ENCODE measurements at places on chromosomes 5 and 9.
A peak's percentile ranks its signal among the peaks of the same experiment; 100 is the strongest.

GRCh38 chr5:124410539-124411488, 335.6 kb downstream of the ZNF608 start:
- no peak for DNase-seq

GRCh38 chr5:65059681-65060598, 291.2 kb downstream of the CWC27 start:
- no peak for DNase-seq

- no peak for DNase-seq
Observed at GRCh38 chr5:54867310-54867944, 118.0 kb downstream of the ESM1 start.

DNA sequence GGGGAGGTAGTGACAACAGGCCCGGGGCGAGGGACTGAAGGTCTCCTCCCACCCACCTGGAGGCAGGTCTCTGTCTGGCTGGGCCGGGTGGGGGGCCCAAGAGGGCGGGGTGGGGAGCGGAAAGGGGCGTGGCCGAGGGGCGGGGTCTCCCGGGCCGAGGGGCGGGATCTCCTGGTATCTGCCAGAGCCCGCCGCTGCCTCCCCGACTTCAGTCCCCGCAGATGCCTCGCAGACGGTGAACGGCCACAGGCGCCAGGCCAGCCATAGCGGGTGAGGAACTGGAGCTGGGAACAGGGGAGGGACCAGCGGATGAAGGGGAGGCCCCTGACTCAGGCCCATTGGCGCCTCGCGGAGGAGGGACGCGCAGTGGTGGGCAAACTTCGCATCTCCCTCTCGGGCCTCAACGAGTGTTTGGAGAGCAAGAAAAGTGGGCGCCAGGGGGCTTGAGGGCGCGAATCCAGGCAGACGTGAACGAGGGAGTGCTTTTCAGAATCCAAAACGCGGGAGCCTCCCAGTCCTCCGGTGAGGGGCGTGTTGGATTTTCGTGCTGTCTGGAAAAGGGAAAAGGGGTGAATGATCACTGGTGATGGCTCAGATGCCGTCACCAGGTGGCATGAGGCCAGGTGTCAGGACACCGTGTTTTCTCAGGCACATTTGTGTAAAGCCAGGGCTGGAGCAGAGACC, at the start of gene ADGRD2:
TSS of gene ADGRD2 (plus strand) at position 211 of the 684 bp plus-strand sequence. CDS start 1,216 bp downstream, outside the sequence.
- peak; percentile 61 for DNase-seq

GRCh38 chr9:91496351-91496750, 72.7 kb upstream of the NFIL3 start:
- no peak for DNase-seq

DNA sequence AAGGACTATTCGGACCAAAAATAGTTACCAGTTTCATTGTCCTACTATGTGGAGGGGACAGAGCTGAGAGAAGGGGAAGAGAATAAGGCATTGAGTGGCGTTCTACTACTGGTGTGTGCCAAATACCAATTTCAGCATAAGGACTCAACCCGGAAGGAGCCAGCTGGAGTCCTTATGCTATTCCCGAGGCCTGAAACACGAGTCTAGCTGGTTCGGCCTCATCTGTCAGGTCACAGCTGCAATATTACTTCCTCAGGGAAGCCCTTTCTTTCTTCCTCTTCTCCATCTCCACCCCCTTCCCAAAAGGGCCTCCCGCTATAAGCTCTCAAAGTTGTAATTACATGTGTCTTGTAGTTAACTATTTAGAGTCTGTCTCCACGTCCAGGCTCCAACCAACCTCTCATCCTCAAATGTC, 20.5 kb upstream of the FER start:
- no peak for DNase-seq

- no peak for DNase-seq
Observed at GRCh38 chr5:28961816-28962215, 1923.4 kb upstream of the CDH9 start.

- DNase-seq = no peak
Observed at GRCh38 chr5:178673801-178674295, 47.0 kb upstream of the CLK4 start.

GRCh38 chr5:92641031-92641962, 939.7 kb downstream of the NR2F1-AS1 start:
- no peak for DNase-seq

DNA sequence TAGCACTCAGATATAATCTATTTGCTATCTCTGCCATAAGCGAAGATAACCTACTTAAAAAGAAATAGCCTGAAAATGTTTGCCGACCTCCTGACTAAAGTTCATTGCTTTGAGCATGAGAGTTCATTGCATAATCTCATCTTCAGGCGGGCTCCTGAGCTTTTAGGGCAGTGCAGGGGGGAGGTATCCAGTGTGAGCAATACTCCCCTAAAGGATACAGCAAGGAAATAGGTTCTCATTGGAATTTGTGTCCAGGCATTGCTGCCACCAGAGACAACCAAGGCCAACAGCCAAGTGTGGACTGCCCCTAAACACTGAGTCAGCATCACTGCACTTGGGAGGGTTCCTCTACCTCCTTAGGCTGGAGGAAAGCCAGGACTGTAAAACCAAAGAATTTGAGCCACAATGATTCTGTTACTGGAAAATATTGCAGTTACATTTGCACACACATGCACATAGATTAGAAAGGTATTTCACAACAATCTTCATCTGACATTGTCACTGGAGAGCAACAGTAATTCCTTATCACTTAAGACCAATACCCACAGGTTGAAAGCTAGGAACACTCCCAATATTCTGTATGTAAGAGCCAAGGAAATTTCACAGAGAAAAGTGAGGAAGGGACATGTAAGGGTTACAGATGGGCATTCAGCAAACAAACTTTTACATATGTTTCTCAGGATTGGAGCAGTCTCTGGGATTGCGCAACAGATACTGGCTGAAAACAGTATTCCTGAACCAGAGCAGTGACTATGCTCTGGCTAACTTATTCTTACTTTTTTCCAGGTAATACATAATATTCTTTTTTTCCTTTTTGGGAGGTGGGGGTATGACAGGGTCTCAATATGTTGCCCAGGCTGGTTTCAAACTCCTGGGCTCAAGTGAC, 98.6 kb upstream of the TLE1 start:
- no peak for DNase-seq

DNA sequence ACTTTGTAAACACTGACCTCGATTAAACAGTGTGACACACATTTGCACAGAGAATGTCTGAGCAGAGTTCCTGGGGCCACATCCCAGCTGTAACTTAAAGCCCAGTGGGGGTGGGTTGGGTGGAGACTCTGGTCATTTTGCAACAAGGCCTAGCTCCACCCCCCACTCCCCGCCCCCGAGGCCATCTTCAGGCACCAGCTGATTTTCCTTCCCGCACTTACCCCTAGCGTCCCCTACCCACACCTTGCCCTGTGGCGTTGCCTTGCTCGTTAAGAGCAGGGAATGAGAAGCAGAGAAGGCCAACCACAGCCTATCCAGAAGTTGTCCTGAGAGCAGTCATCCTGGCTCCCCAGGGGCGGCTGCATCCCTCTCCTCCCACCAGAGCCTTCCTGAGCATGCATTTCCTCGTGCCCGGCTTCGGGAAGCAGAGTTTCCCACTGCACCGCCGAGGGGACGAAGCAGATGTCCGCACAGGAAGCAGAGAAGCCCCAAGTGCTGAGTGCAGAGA, 101.7 kb upstream of the SARDH start:
- no peak for DNase-seq

DNA sequence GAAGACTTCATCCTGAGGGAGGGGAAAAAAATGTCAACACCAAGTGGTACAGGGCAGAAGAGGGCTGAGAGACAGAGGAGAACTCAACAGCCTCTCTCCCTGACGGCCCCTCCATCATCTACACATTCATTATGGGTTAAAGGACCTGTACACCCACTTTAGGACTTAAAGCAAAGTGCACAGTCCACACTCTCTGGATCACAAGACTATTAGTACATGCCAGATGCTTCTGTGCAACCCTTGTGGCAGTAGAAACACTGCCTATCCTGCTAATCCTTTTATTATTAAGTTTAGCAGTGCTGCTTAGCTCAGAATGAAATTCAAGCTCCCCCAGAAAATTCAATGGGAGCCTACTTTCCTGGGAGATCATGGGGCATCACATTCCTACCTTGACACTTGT, 1.9 kb downstream of the FRMD3 start:
- no peak for DNase-seq

DNA sequence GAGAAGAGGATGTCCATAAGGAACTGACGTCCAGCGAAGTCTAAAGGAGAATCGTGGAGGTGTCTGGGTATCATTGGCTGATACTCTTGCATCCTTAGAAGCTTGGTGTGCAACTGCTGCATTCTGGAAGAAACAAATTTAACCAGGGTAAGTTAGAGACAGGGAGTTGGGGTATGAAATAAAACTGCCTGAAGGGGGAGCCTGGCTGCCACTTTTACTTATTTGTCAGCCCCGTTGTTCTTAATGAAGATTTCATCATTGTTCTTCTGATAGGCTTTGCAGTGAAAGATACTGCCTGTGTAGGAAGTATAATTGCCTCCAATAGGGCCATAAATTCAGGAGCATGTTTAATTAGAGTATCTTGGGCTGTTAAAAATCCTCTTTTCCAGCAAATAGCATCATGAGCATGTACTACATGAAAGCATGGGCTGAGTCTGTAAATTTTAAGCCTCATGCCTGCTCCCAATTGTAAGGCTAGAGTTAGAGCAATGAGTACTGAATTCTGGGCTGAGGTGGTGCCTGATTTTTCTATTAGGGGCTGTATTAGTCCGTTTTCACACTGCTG, 1264.5 kb upstream of the ACO1 start:
- DNase-seq = peak; percentile 65

- DNase-seq = no peak
Observed at GRCh38 chr9:82645600-82645999, 417.3 kb downstream of the RASEF start.

- DNase-seq = no peak
Observed at GRCh38 chr5:45604092-45604491, 92.1 kb downstream of the HCN1 start.

DNA sequence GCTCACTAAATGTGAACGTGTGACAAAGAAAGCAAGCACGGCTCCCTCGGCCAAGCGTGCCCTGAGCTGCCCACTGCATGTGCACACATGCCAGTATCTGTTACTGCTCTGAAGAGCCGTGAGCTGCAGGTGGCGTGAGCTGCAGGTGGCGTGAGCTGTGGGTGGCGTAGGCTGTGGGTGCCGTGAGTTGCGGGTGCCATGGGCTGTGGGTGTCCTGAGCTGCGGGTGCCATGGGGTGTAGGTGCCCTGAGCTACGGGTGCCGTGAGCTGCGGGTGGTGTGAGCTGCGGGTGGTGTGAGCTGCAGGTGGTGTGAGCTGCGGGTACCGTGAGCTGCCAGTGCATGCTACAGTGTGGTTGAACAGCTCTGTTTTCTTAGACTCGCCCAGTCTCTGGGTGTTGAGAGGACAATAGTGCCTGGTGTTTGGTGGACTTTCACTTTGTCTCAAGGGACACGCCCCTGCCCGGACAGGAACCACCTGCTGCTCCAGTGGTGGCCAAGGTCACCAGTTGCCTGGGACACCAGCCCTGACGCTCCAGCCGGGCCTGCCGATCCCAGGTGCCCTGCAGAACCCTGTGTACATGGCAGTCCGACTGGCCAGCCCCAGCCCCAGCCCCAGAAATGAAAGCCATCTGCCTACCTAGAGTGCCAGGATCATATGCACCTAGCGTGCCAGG, 6.7 kb downstream of the CCDC187 start:
- no peak for DNase-seq

- no peak for DNase-seq
Observed at GRCh38 chr9:14380061-14380836, 66.3 kb upstream of the NFIB start.

- DNase-seq = no peak
Observed at GRCh38 chr9:79053598-79053997, 518.2 kb upstream of the TLE4 start.

- DNase-seq = no peak
Observed at GRCh38 chr5:41844502-41844901, 25.7 kb downstream of the OXCT1 start.

DNA sequence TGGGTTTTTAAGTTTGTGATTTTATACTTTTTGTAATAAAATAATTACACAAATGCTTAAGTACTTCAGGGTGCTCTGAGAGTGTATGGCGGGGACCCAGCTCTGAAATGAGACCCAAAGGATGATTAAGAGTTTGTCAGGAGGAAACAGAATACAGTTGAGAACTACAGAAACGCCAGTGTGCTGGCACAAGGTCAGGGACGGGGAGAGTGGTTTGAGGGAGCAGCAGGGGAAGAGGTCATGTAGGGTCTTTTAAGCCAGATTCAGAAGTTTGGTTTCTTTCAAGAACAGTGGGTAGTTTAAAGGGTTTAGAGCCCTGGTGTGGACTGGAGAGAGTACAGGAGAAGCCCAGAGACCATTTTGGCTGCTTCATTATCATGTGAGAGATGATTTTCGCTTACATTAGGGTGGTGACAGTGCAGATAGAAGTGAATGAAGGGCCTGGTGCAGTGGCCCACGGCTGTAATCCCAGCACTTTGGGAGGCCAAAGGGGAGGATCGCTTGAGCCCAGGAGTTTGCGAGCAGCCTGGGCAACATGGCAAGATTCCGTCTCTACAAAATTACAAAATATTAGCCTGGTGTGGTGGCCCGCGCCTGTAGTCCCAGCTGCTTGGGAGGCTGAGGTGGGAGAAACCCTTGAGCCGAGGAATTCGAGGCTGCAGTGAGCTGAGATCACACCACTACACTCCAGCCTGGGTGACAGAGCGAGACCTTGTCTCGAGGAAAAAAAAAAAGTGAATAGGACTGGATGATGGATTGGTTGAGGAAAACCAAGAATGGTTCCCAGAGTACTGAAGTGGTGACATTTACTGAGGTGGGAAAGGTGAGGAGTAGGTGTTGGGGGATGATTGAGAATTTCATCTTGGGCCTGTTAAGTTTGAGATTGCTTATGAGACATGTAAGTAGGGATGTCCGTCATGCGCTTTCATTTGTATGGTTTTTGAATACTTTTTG, 1.4 kb upstream of the ETF1 start:
- no peak for DNase-seq

DNA sequence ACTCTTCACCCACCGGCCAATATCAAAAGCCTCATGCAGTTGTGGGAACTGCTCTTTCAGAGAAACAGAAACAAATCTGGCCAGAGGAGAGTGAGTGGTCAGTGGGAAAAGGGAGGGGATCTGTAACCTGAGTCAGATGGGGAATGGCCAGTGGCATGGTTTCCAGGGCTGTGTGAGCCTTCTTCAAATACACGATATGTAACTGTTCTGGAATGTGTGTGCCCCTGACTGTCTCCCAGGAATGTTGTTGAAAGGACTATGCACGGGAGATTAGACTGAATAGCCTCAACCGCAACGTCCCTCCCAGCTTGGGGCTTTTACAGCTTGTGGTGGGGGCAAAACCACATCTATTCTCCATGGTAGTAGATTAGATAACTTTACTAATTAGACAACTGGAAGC, 60.8 kb downstream of the SH3TC2 start:
- no peak for DNase-seq

GRCh38 chr5:32489791-32490562, 45.4 kb upstream of the ZFR start:
- DNase-seq = peak; percentile 88

- peak; percentile 62 for DNase-seq
Observed at GRCh38 chr9:93122721-93123221, 11.3 kb downstream of the NINJ1 start.

- DNase-seq = no peak
Observed at GRCh38 chr5:82375488-82376244, 97.5 kb upstream of the RPS23 start.

GRCh38 chr9:130606887-130607600, 27.7 kb downstream of the FUBP3 start:
- no peak for DNase-seq

Data from activated effector memory CD4-positive, alpha-beta T cell treated with anti-CD3 and anti-CD28 coated beads, Interleukin-2, amount 50 U/mL, for 16 hours (primary cell).